ENCODE measurements at places on chromosomes 11 and 22. TPM values are rescaled to one million over a fixed set of nuclear protein-coding genes. Genes with fewer than 3 reads are reported as not detected.

DNA sequence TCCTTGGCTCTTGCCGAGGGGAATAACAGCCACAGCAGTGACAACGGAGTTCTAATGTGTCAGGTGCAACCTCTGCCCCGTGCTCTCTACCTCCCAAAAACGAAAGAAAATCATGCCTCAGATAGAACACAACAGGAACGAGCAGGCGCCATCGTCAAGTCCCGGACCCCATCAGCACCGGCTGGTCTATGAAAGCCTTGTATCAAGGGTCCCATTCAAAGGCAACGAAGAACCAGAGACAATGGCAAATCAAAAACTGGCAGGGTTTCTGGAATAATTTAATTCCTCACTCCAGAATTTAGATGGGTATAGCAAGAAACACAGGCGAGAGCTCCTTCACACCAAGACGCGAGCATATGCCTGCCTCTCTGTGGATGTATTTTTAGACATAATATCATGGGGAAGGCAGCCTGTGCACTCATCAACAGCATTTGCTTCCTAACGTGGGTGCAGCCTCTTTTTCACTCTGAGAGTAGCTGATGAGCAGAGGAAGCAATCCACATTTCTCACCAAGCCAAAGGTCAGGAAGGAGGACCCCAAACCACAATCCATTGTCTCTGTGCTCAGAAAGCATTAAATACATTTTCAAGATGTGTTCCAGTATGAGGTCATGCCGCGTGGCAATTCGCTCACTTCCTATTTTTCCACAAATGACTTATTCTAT is 193.4 kb upstream of the BLID start:
- no peak overlapping the region for H3K4me3 ChIP-seq
- DNase-seq, result no peak
- H3K27ac ChIP-seq, result no peak overlapping the region
- no peaks in the 10 kb centered on the region for H3K36me3 ChIP-seq
- H3K27me3 ChIP-seq, result peaks cover 52% of the 10 kb centered on the region

DNA sequence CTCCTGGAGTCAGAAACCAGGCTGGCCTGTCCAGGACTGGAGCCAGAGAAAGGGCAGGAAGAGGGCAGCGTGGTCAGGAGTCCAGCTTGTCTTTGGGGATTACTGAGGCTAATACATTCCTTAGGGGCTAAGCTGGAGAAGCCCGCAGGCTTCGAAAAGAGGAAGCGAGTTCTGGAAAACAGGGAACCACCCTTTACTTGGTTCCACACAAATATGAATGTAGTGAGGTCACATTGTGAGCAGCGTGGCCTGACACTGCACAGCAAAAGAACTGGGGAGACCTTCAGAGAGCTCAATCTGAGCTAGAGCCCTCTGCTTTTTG is 132.3 kb downstream of the CEP164 start:
- H3K36me3 ChIP-seq, result peaks cover 3% of the 10 kb centered on the region
- H3K4me3 ChIP-seq, result no peak overlapping the region
- peak overlapping the region; percentile 19 for H3K27ac ChIP-seq
- H3K27me3 ChIP-seq, result peaks cover 34% of the 10 kb centered on the region

DNA sequence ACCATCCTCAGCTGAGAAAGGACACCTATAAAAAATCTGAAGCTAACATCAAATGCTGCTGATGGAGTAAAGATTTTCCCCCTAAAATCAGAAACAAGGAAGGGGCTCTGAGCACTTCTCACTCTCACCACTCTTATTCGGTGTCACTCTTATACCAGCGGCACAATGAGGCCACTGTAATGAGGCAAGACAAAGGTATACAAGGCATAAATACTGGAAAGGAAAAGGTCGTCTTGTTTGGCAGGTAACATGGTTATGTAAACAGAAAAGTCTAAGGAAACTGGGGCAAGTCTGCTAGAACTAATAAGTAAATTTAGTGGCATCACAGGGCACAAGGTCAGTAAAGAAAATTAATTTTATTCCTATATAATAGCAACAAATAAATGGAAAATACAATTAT is 8.1 kb upstream of the MOB2 start:
- H3K27me3 ChIP-seq, result no peaks in the 10 kb centered on the region
- peaks cover 6% of the 10 kb centered on the region for H3K36me3 ChIP-seq
- DNase-seq, result no peak
- no peak overlapping the region for H3K27ac ChIP-seq
- no peak overlapping the region for H3K4me3 ChIP-seq

GRCh38 chr11:129998905-129999304 is 3.7 kb downstream of the PRDM10 start:
- H3K4me1 ChIP-seq, result peaks cover 33% of the 10 kb centered on the region
- H3K4me3 ChIP-seq, result no peak overlapping the region
- H3K27ac ChIP-seq, result no peak overlapping the region

- no peaks in the 10 kb centered on the region for H3K36me3 ChIP-seq
- peaks cover 4% of the 10 kb centered on the region for H3K27me3 ChIP-seq
- H3K4me3 ChIP-seq, result no peak overlapping the region
- DNase-seq, result no peak
- peaks cover 4% of the 10 kb centered on the region for H3K4me1 ChIP-seq
- H3K27ac ChIP-seq, result no peak overlapping the region
These were observed 12.2 kb upstream of the SMPD1 start for GRCh38 chr11:6377902-6378639.

- DNase-seq, result no peak
- H3K27me3 ChIP-seq, result no peaks in the 10 kb centered on the region
- H3K4me3 ChIP-seq, result no peak overlapping the region
- no peak overlapping the region for H3K27ac ChIP-seq
- H3K4me1 ChIP-seq, result no peaks in the 10 kb centered on the region
These were observed 94.8 kb downstream of the CTTN start for GRCh38 chr11:70493089-70493474.

GRCh38 chr11:828506-829175 is 922 bp downstream of the CRACR2B start:
- H3K27me3 ChIP-seq, result peaks cover 35% of the 10 kb centered on the region
- no peak overlapping the region for H3K27ac ChIP-seq
- no peak for DNase-seq
- H3K4me3 ChIP-seq, result no peak overlapping the region
- H3K4me1 ChIP-seq, result peaks cover 10% of the 10 kb centered on the region
- peaks cover 2% of the 10 kb centered on the region for H3K36me3 ChIP-seq

DNA sequence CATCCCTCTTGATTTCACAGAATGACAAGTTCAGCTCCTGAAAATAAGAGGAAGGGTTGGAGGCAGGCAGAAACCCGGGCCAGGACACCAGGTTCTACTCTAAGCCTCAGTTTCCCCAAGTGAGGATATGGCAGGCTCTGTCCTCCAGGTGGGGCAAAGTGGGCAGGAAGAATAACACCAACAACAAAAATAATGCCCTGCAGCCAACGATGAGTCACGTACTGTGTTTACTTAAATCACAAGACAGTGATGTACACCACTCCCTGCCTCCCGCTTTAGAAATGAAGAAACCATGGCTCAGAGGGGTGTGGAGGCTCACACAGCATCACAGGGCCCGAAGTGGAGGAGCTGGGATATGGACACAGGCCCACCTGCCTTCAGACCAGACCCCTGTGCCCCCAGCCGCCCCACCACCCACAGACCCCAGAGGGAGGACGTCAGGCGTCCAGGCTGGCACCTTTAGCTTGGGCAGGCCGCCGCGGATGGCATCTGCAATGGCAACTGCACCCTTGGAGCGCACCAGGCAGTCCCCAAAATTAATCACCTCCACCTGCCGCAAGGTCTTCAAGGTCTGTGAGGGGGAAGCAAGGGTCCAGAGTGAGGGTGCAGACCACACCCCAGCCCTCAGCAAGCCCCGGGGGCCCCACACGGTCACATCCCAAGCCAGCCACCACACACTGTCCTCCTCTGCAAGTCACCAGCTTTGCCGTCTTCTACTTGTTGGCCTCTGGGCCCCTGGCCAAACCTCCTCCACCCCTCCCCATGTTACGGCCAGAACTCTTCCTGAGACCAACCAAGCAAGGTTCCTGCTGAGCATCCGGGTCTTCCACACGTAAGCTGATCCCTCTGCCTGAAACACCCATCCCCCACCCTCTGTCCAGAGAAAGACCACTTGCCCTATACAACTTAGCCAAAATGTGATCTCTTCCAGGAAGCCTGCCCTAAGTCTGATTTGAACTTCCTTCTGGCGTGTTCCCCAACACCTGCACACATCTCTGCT is 15.8 kb upstream of the CHADL start:
- H3K4me3 ChIP-seq, result no peak overlapping the region
- no peaks in the 10 kb centered on the region for H3K27me3 ChIP-seq
- H3K27ac ChIP-seq, result peak overlapping the region; percentile 27
- no peaks in the 10 kb centered on the region for H3K4me1 ChIP-seq
- DNase-seq, result no peak
- H3K36me3 ChIP-seq, result peaks cover 4% of the 10 kb centered on the region

GRCh38 chr11:16804104-16804947 is 65.9 kb downstream of the C11orf58 start:
- no peak overlapping the region for H3K4me3 ChIP-seq
- H3K27ac ChIP-seq, result peak overlapping the region; percentile 77

- no peak overlapping the region for H3K4me3 ChIP-seq
- no peak overlapping the region for H3K27ac ChIP-seq
- H3K4me1 ChIP-seq, result peaks cover 27% of the 10 kb centered on the region
These were observed 130.5 kb upstream of the C11orf58 start for GRCh38 chr11:16607675-16608644.

- no peak overlapping the region for H3K27ac ChIP-seq
- no peaks in the 10 kb centered on the region for H3K4me1 ChIP-seq
- DNase-seq, result no peak
- H3K27me3 ChIP-seq, result peaks cover 17% of the 10 kb centered on the region
- H3K4me3 ChIP-seq, result no peak overlapping the region
- no peaks in the 10 kb centered on the region for H3K36me3 ChIP-seq
These were observed 4.5 kb downstream of the SLC22A6 start for GRCh38 chr11:62980133-62980760.

DNA sequence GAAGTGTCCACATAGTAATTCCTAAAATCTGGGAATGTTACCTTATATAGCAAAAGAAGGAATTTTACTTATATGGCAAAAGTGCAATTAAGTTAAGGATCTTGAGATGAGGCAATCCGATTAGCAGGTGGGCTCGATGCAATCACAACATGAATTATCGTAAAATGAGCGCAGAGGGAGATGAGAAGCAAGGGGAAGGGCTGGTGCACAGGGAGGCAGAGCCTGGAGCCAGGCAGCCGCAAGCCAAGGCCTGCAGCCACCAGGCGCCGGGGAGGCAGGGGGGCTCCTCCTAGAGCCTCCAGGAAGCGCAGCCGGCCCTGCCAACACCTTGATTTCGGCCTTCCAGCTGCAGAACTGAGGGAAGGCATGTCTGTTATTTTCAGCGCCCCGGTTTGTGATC is 85.7 kb downstream of the CELSR1 start:
- H3K27ac ChIP-seq, result peak overlapping the region; percentile 34
- H3K4me3 ChIP-seq, result no peak overlapping the region
- peaks cover 6% of the 10 kb centered on the region for H3K27me3 ChIP-seq
- H3K4me1 ChIP-seq, result peaks cover 50% of the 10 kb centered on the region
- H3K36me3 ChIP-seq, result peaks cover 4% of the 10 kb centered on the region
- no peak for DNase-seq

- no peak overlapping the region for H3K27ac ChIP-seq
- no peak for DNase-seq
- H3K4me3 ChIP-seq, result no peak overlapping the region
- H3K27me3 ChIP-seq, result no peaks in the 10 kb centered on the region
These were observed 723 bp downstream of the CCDC89 start for GRCh38 chr11:85685125-85685819.

DNA sequence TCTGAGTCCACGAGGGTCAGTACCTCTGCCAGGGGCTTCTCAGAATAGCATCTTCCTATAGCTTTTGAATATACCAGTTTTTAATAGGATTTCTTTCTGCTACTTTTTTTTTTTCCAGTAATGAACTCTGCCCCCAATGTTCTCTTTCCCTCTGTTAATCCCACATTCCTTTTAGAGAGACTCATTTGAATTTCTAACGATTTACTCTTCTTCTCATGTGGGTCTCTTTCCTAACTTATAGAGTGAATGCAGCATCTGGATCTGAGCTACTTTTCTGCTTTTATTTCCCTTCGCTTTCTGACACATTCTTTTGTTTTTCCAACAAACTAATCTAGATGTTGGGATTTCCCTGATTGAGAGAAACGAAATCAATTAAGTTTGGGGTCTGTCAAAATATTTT is 71.4 kb downstream of the INSC start:
- no peak overlapping the region for H3K27ac ChIP-seq
- no peak for DNase-seq

DNA sequence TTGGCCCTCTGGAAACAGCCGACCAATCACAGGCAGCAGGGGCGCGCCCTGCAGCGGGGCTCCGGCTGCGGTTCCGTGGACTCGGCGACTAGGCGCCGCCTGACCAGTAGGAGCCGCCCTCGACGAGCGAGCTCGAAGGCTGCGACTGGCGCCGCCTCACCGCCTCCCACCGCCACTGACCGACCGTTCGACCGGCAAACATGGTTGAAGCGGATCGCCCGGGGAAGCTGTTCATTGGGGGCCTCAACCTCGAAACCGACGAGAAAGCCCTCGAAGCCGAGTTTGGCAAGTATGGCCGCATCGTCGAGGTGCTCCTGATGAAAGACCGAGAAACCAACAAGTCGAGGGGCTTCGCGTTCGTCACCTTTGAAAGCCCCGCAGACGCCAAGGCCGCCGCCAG is at the start of gene RBMXL2:
Gene RBMXL2, plus strand, starts transcription at position 78 of the 400 bp plus-strand sequence. Its CDS starts 123 bp downstream, at position 201.
- H3K4me3 ChIP-seq, result no peak within 1 kb of the TSS
- no peak for DNase-seq
- H3K27ac ChIP-seq, result no peak within 1 kb of the TSS
- peaks cover 9% of the 10 kb centered on the region for H3K27me3 ChIP-seq
- no peaks in the 10 kb centered on the region for H3K4me1 ChIP-seq

DNA sequence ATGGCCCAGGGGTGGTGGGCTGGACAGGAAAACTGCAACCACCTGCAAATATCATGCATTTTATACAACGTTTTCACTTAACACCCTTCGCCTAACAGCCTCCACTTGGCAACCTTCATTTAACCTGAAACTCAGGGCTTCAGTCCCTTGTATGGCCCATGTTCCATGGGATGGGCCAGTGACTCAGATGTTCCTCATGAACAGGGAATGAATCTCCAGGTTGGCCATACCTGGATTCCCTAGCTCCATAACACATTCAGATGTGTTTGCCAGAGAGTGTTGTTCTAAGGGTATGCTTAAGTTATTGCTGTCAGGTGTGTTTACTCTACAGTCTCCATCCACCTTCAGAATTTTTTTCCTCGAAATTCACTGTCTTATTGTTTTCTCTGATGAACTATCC is 316.9 kb downstream of the JRKL start:
- H3K27me3 ChIP-seq, result peaks cover 1% of the 10 kb centered on the region
- no peak for DNase-seq
- no peaks in the 10 kb centered on the region for H3K36me3 ChIP-seq
- no peak overlapping the region for H3K27ac ChIP-seq
- H3K4me3 ChIP-seq, result no peak overlapping the region

MYOD1 gene
- not detected for total RNA-seq

C22orf42 gene
- 13.9 TPM for total RNA-seq

TMEM41B gene
- 52.3 TPM for total RNA-seq

TYR gene
- total RNA-seq, result not detected

IFITM10 gene
- 1.2 TPM for total RNA-seq

SLC22A6 gene
- total RNA-seq, result not detected

RAG2 gene
- total RNA-seq, result not detected

DDTL gene
- not detected for total RNA-seq

AGBL2 gene
- total RNA-seq, result 6.1 TPM
